ENCODE measurements at places on chromosomes 5 and 9.

DNA sequence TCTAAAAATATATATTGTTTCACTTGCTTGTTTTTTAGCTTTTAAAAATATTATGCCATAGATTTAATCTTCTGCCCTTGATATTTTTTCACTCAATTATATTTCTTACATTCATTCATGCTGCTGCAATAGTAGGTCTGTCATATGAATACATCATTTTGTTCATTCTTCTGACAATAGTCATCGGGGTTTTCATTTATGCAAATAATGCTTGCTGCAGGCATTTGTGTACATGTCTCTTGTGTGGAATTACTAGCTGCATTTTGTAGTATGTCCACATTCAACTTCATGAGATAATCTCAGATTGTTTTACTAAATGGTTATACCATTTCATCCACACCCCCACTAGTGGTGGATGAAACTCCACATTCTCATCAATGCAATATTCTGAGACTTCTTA lies 5.3 kb upstream of the PLPP1 start:
- no peak for DNase-seq

DNA sequence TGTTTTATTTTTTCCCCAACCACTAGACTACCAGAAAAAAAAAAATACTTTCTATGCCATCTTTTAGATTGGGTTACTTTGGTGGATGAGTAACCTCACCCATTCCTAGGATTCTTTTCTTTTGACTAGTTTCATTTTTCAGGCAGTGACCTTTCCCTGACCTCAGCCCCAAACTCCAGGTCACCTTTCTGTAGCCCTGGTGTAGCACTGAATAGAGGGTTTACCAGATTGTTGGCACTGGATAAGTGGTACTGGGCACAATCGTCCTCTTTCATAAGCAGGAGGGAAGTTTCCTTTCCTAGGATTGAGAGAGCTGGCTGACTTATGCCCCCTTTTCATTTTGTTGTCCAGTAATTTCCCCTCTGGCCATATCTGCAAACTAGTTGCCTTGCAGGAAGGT lies 169.4 kb upstream of the TMEM161B start:
- no peak for DNase-seq

DNA sequence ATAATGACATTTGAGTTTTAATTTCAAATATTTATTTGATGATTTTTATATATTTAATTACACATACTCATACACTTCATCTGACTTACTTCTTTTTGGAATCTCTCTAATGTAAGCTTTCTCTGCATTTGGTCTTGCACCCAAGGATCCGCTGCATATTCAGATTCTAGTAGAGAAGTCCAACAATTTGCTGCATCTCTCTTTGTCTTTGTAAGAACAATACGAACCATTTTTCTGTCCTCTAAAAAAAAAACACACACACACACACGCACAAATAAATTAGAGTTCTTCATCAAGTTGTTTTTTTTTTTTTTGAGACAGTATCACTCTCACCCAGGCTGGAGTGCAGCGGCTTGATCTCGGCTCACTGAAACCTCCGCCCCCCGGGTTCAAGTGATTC lies 3.1 kb downstream of the NUDCD2 start:
- no peak for DNase-seq

GRCh38 chr5:62779010-62779422 lies 200.4 kb downstream of the LRRC70 start:
- no peak for DNase-seq

- no peak for DNase-seq
These were observed 4.4 kb upstream of the GLIPR2 start for GRCh38 chr9:36132086-36132485.

GRCh38 chr5:109723606-109724005 lies 33.9 kb downstream of the MAN2A1 start:
- DNase-seq = no peak

DNA sequence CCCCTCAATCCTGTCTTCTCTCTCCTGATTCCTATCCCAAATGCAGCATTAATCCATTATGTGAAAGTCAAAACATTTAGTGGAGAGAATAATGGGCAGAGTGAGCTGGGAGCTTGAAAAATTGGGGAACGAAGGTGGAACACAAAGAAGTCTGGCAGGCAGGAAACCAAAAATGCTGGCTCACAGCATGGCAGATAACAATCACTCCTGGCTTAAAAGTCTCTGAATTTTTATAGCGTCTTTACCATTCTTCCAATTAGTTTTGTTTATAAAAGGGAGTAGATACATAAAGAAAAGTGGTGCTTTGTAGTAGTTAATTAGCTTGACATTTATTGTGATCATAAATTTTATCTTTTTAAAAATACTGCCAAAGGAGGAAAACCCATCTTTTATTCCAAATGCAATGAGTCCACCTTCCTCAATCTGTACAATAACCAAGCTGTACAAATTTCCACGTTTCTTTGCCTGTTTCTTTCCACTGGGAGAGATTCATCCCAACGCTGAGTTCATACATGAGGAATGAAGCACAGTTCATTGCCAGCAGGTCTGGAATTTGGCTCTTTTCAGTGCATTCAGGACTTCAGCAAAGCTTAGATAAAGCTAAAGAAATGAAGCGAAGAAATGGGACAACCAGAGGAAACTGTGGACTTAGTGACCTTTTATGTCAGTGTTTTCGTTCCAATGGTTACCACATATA lies 174.7 kb downstream of the HMHB1 start:
- DNase-seq = no peak

- DNase-seq = no peak
These were observed 62.3 kb downstream of the RAPGEF1 start for GRCh38 chr9:131677444-131678180.

DNA sequence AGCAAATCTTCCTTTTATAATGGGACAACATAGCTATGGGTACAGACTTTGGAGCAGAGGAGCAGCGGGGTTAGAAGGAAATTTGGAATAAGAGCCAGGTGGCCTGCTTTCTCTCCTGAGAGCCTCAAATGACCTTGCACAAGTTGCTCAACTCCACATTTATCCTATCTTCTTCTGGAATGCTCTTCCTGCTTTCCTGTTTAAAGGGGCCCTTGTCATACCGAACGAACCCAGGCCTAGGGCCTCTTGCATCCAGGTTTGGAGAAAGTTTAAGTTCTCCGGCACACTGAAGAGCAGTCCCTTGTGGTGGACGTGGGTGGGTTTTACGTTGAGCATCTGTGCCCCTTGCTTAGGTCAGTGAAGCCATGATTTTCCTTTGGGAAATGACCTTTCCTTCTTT lies 197.9 kb upstream of the NR3C1 start:
- no peak for DNase-seq

DNA sequence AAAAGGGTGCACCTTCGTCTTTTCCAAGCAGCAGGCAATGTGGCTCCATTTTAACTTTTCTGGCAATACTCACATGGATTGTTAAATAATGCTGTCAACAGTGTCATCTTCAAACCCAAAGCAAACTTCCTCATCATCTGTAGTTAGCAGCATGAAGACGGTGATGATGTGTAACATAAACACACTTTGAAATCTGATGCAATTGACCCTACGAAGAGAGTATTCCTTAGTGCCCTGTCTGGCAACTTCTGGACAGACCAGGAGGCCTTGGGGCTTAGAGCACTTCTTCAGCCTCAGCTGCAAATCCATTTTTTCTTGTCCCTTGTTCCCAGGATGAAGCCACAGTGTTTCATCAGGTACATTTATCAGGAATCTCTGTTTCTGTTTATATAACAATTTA lies 149.1 kb downstream of the GHR start:
- no peak for DNase-seq

DNA sequence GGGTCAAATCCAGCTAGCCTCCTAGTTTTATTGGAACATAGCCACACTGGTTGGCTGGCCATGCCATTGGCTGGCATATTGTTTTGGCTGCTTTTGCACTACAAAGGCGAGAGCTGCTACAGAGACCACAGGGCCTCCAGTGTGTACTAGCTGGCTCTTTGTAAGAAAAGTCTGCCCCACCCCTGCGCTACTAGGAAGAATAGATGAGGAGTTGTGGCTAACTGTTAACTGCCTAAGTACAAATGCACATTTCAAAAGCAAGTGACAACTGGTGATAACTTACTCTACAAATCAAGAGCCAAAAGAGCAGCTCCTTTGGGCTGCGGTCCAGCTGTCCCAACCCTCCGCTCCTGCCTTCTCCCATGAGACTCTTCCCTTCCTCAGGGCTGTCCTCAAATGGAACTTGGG lies 63.9 kb downstream of the SERINC5 start:
- no peak for DNase-seq

- no peak for DNase-seq
These were observed 41.3 kb upstream of the SV2C start for GRCh38 chr5:76041863-76042262.

GRCh38 chr5:154610321-154611154 lies 132.5 kb upstream of the HAND1 start:
- peak; percentile 88 for DNase-seq

GRCh38 chr5:146475190-146475780 lies 28.2 kb downstream of the TCERG1 start:
- no peak for DNase-seq

DNA sequence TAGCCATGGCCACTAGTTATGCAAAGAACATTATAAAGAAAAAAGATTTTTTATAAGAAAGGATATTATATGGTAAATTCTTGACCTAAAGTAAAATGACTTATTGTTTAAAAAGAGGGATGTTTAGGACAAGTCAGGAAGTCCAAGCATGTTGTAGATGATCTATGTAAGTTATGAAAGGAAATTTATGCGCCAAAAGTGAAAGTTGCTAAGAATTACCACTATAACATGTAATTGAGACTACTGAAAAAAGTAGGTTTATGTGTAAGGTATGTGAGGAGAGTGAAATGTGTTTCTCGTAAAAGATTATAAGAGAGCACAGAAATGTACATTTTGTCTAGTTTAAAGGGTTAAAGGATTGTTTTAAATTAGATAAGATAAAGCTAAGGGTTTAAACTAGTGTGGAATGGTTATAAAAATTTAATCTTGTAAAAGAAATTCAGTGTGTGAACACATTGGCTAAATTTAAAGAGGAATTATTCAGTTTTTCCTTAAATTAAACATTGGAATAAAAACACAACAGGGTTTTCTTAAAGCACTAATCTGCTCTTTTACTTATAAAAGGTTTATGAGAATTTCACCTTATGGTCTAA lies 1100.4 kb upstream of the EDIL3 start:
- no peak for DNase-seq

DNA sequence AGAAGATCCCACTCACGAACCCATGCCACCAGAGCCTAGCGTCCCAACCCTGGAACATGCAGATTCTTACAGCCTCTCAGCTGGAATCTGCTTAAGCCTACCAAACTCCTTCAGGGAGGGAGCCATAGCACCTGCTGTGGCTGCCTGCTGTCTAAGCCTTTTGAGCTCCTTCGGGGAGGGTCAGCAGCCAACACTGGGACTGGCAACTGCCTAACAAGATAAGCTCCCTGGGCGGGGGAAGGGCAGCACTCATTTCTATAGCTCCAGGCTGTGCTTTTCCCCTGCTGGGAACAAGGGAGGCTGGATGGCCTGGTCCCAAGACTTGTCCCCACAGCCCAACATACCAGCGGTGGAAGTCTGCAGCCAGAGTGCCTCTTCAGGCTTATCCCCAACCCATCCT lies 199.1 kb upstream of the OR13F1 start:
- no peak for DNase-seq

- no peak for DNase-seq
These were observed 66.0 kb upstream of the TAF1L start for GRCh38 chr9:32701321-32702022.

- no peak for DNase-seq
These were observed 182.4 kb downstream of the ACTL7B start for GRCh38 chr9:108673386-108673785.

DNA sequence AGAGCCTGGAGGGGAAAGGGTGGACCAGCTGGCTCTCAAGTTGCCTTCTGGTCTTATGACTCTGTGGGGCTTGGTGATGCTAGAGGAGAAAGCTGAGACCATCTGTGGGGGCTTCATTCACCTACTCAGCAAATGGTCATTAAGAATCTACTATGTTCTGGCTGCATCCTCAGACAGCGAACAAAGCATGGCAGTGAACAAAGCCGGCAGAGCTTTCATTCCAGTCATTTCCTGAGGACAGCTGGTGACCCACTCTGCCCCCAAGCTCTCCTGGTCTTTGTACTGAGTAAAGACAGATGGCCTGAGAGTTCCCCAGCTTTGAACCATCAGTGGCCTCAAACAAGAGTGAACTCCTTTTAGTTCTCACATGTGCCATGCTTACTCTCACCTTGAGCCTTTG lies 48.0 kb downstream of the FGF1 start:
- DNase-seq = no peak

DNA sequence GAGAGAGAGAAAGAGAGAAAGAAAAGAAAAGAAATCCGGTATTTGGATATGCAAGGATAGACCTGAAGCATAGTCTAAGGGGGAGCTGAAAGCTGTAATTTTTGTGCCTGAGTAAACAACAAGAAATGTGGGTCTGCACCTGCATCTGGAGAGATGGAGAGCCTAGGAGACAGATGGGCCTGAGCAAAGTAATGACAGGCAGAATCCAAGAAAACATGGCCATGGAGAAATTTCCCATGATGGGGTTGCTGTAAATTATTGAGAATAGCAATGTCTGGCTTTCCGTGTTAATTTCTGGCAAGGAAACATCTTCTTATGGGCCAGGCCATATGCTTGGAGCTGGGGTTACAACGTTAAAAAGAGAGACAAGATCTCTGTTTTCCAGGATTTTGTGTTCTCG lies 40.2 kb downstream of the YIPF5 start:
- DNase-seq = no peak

DNA sequence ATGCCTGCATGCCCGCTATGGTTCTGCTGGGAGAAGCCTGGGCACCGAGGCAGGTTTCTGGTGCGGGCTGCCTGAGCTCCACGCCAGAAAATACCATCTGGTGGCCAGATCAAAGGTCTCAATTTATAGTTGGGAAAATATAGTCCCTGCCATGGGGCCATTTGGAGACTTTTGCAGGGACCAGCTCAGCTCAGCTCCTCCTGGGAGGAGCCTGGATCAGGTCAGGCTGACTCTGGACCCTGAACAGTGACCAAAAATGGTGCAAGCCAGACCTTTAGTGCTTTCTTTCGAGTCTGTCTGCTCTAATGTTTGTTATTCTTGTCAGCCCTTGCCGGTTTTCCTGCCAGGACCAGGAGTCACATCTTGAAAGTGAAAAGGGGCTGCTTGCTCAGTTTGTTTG lies 31.8 kb downstream of the HMCN2 start:
- DNase-seq = peak; percentile 79

DNA sequence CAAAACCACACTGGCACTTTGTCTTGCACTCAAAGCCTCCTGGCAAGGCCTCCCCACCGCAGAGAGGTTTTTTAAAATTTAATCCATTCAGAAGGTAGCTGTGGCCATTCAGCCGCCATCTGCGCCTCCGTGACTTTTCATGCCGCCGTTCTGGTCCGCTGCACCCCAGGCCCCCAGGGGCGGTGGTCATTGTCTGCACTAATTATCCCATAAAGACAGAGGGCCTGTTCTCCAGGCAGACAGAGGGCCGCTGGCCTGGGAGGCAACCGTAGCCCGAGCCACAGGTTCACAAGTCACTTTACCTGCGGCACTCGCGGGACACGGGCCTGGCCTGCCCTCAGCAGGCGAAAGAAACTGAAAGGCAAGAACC lies 49.4 kb downstream of the EXD3 start:
- no peak for DNase-seq

DNA sequence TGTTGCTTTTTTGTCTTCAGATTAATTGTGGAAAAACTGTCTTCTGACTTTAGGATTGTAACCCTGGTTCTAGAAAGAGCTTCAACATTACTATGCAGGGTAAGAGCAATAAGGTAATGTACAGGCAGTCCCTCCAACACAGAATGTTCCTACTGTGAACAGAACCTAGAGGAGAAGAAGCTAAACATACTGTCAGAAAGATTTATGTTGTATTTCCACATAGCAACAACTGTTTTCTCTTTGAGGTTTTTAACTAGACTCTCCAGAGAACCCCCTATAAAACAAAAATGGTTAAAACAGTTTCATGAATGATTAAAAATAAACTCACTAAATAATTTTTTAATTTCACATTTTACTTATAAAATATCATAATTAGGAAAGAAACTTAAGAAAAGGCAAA lies 64.3 kb upstream of the NAA35 start:
- DNase-seq = no peak
